ENCODE measurements at places on chromosomes 5 and 9.

GRCh38 chr9:97511655-97512427 lies 10.4 kb downstream of the TMOD1 start:
- no peak for DNase-seq

DNA sequence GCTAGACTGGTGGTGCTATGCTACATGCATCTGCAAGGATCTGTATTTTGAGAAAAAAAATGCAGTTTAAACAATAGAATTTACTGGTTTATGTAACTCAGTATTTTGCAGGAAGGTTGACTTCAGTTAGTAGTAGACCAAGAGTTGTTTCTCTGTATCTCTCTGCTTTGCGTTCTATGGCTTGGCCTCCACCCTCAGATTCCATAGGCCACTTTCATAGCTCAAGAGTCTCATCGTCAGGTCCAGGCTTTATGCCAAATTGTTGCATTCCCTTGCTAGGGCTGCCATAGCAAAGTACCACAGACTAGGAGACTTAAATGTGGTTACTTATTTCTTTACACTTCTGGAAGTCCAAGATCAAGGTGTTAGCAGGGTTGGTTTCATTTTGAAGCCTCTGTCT lies 48.1 kb upstream of the RORB start:
- DNase-seq, result no peak

DNA sequence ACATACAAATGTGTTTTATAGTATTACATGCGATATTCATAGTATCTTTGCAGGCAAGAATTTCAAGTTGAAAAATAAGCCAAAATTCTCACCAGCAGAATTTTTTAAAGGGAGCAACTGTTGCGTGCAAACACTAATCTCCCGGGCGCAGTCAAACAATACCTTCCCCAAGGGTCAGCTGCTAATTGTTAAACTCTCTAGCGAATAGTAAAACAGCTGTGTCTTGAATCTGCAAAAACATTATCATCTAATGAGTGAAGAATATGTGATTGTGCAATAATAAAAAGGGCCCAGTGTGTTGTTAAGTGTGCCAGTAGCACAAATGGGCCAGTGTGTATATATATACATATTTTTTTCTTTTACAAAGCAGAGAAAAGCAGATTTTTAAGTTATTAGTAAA lies 131.4 kb downstream of the CCDC192 start:
- DNase-seq, result no peak

- no peak for DNase-seq
Observed at GRCh38 chr9:18708429-18708828, 234.5 kb downstream of the ADAMTSL1 start.

DNA sequence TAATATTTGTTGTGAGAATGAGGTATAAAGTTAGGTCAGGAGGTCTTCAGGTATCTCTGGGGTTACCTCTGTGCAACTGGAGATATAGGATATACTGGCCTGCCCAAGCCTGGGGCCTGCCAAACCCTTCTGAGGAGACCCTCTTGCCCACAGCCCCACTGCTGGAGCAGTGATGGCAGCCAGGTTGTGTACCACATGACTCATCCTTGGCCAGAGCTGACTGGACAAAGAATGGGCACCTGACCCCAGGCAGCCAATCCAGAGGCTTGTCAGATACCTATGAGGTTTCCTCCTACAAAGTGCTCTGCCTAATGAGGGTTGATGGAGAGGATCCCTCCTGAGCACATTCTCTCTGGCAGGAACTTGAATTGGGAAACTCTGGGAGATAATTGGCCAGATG lies 56.1 kb upstream of the TBC1D2 start:
- DNase-seq, result no peak

DNA sequence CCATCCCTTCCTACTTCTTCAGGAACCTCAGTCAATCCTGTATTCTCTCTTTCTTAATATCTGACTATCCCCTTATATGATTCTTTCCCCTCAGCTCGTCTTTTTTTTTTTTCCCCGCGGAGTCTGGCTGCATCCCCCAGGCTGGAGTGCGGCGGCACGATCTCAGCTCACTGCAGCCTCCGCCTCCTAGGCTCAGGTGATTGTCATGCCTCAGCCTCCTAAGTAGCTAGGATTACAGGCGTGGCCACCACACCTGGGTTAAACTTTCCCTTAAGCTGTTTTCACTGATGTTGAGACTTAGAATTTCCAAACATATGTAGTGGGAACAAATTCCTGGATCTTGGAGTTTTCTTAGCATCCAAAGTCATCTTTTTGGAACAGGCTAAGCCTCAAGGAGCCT lies 13.3 kb upstream of the RUSC2 start:
- DNase-seq, result no peak

- no peak for DNase-seq
Observed at GRCh38 chr5:1826235-1826980, 25.2 kb downstream of the NDUFS6 start.

GRCh38 chr5:73862796-73863195 lies 236.8 kb downstream of the ARHGEF28 start:
- DNase-seq, result no peak

DNA sequence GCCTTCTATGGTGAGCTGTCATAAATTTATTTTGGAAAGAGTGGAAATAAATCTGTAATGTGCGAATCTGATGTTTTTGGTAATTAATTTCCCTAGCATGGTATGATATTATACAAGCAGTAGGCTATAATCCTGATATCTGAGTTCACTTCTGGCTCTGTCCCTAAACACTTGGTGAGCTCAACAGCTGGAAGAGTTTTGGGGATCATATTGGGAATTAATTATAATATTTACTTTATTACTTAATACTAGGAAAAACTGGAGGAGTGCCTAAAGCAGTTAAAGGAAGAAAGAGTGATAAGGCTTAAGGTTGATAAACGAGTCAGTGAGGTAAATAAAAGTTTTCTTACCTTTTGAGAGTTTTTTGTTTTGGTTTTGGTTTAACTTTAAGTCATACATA lies 26.8 kb downstream of the CEP78 start:
- DNase-seq, result no peak

DNA sequence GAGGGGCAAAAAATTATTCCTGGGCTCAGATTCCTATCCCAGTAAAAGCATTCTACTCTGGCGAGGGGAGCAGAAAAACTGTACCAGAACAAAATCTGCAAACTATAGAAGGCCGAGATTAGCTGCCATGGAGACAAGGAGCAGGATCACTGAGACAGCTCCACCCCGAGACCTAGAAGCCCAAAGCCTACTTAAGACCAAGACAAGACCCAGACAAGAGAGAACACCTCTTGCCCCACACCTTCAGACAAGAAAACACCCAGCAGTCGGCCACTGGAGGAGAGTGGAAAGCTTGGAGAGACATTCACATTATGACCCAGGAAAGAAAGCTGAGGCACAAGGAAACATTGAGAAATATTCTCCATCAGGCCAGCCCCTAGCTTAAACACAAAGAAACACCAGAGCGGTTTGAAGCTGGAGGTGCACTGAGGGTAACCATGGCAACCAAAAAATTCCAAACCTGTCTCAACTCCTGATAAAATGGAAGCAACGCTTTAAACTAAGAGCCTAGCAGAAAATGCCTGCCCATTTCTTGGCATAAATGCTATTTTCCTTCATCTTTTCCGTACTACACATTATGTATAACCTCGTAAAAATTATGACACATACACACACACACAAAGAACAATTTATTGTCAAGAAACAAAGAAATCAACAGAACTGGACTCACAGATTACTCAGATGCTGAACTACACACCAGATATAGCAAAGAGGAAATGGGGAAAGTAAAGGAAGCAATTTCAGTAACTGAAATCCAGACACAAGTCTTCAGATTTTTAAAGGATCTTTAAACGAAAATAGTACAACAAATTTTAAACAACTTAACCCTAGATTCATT lies 53.8 kb upstream of the FTMT start:
- DNase-seq, result no peak

- DNase-seq, result no peak
Observed at GRCh38 chr5:60699288-60699608, 718 bp downstream of the DEPDC1B start.

DNA sequence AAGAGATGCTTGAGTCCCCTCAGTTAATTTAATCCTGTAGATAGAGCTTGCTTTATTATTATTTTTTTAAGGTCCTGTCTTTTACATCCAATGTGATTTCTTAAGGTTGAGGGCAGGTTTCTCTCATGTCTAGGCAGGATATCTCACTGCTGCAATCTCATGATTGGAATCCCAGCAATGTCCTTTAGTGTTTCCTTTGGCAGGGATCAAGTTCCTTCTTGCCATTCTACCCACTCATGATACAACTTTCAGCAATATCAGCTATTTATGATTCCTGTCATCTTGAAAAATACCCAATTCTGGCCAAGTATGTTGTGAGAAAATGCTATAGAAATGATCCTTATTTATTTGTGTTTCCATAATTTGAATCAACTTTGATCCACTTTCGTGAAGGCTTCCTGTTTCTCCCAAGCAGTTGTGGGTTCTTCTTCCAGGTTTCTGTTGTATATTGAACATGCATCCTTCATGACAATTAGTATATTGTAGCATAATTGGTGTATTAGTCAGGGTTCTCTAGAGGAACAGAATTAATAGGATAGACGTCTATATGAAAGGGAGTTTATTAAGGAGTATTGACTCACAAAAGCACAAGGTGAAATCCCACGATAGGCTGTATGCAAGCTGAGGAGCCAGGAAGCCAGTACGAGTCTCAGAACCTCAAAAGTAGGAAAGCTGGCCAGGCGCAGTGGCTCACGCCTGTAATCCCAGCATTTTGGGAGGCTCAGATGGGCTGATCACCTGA lies 18.4 kb upstream of the VPS13A start:
- DNase-seq, result no peak

DNA sequence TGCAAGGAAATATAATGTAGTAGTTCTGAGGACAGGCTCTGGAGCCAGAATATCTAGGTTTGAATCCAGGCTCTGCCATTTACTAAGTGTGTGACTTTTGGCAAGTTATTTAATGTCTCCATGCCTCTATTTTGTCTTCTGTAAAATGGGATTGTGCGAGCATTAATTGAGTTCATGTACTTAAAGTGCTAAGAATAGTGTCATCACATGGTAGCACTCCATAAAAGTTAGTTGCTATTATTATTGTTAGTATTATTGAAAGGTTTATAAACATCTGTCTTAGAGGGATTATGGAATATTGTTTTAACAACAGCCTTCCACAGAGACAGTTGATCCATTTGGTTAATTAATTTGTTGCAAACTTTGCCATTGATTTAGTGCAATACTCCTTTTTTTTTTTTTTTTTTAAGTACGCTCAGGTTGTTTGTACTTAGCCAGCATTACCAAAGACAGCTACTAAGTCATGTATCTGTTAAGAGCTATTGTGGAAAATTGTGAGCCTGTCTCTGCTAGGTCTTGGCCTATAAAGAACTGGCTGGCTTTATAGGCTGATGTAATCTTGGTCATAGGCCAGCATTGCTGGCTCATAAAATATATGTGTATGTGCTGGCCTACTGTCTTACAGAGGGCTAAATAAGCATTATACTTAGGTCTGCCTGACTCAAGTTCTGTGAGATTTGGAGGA lies 174.7 kb downstream of the WDR70 start:
- DNase-seq, result no peak

GRCh38 chr5:8340739-8341344 lies 471.9 kb downstream of the MTRR start:
- no peak for DNase-seq

DNA sequence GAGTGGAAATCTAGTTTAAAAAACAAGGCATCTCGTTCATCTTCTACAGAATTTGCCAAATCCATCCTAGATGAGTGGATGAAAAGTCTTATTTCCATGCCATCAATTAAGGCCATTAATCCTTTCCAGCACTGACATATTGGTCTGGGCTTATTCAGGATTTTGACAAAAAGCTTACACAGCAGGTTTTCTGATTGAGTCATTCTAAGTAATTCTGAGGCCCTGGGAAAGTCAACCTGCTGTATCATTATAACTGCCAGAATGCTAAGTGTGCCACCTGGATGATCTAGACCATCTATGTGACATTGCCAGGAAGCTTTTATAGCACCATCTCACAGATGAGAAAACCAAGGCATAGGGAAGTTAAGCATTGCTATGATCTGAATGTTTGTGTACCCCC lies 132.1 kb upstream of the MAP3K1 start:
- DNase-seq, result no peak

GRCh38 chr9:32551276-32552051 lies 663 bp upstream of the SMIM27 start:
- DNase-seq, result no peak

- no peak for DNase-seq
Observed at GRCh38 chr5:151026679-151027078, 6.3 kb downstream of the GPX3 start.

GRCh38 chr5:177482359-177482795 lies 8.9 kb upstream of the DBN1 start:
- no peak for DNase-seq

DNA sequence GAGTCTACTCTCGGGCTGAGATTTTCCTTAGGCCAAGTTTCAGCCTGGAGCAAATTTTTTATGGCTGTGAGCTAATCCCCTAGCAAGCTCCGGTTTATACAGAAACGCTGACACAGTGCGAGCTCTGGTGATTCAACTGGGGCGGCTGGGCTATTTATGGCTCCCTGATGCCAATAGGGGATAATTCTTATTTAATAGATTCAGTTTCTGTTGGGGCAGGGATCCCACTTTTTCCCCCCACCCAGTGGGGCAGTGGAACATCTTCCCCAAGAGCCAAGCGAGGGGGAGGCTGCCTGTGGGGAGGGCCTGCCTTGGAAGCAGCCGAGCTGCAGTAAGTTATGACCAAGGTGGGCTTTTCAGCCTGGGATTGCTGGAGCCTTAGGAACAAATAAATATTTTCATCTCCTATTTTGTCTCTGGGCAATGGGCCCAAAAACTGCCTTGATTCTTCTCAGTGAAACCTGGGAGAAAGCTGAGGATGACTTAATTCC lies 129.1 kb downstream of the MACROH2A1 start:
- DNase-seq, result no peak
